ENCODE measurements at places on chromosomes 12 and 14.

DNA sequence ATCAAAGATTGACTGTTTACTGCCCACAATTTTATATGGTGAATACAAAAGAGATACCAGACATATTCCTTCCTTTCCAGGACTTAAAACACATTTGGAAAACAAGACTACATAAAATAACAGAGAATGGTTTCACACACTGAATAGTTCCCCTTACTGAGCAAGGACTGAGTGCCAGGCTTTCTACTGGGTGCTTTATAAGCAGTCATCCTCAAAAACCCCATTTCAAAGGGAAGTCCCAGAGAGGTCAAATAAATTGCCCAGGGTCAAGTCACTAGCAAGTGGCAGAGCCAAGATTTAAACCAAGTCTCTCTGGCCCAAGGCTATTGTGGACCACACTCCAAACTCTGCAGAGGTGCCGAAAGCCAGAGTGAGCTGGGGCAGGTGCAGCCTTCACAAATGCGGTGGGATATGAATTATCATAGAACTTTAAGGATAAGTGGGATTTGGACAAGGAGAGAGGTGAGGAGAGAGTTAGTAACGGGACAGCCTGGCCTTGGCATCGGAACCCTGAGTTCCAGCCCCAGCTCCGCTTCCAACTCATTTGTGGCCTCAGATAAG, 9.1 kb upstream of the RPAP3 start:
- no peak for DNase-seq

GRCh38 chr12:43169115-43169681, 382.8 kb downstream of the ADAMTS20 start:
- DNase-seq = no peak

DNA sequence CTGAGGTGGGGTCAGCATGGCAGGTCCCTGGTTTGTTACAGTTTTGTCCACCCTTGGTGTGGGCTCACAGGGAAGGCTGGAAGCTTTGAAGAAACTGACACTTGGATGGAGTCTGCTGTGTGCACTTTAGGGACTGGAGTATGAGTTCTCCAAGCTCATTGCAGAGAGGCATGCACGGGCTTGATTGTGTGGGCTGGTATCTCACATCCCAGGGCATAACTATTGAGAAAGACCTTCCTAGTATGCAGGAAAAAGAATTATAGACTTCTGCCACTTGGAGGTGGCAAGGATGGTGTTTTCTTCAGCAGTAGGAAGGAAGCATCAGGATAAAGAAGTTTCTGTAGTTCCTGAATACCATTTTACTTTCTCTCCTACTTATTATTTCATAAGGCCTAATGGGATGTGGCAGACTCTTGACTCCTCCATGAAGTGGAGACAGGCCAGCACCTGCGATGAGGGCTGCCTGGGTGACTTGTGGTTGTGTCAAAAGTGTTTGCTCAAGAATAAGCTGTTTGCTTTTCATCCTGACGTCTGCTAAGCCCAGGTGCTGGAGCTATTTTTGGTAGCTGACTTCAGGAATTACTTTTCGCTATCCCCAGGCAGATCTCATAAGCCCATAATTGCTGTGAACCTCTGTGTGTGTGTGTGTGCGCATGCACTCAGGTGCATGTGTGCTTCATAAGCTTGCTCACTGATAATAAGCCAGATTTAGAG, 125.8 kb downstream of the KTN1 start:
- DNase-seq = no peak

GRCh38 chr14:74333909-74334308, 14.4 kb upstream of the VRTN start:
- DNase-seq = no peak

- no peak for DNase-seq
Observed at GRCh38 chr12:111444314-111444924, 38.7 kb downstream of the SH2B3 start.

DNA sequence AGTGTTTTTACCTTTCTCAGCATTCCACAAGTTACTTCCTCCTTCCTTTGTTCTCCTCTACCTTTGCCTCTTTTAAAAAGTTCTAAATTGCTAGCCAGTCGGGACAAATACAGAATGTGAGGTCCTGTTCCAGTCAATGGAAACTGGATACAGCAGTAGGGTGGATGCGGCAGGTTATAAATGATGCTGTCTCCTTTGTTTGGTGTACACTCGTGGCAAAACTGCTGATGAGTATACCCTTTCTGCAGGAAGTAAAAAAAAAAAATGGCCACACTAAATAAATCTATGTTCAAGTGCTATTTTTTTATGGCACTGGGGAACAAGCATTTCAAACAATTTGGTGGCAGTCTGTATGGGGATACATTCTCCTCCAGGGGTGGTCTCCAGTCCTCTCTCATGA, 27.5 kb downstream of the KLRK1 start:
- DNase-seq = no peak

DNA sequence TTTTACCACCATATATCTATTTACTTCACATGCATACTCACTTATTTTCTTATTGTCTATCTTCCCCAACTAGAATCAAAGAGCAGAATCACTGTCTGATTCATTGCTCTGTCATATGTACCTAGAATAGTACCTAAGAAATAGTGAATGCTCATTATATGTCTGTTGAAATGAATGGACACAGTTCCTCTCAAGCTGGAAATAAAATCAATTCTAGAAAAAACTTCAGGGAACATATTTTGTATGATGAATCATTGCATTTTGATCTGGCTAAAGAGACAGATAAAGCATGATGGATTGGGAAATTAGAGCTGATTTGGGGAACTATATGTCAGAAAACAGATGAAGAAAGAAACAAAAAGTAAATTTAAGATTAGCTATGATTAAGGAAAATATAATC, 623.3 kb downstream of the C12orf50 start:
- no peak for DNase-seq

DNA sequence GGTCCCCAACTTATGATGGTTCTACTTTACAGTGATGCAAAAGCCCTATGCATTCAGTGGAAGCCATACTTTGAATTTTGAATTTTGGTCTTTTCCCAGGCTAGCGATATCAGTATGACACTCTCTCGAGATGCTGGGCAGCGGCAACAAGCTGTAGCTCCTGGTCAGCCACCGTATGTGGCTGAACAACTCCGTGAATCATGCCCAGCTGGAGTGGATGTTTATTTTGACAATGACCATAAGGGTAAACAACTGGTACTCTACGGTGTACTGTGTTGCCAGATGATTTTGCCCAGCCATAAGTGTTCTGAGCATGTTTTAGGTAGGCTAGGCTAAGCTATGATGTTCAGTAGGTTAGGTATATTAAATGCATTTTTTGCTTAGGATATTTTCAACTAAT, 8.2 kb upstream of the ZNF410 start:
- no peak for DNase-seq

DNA sequence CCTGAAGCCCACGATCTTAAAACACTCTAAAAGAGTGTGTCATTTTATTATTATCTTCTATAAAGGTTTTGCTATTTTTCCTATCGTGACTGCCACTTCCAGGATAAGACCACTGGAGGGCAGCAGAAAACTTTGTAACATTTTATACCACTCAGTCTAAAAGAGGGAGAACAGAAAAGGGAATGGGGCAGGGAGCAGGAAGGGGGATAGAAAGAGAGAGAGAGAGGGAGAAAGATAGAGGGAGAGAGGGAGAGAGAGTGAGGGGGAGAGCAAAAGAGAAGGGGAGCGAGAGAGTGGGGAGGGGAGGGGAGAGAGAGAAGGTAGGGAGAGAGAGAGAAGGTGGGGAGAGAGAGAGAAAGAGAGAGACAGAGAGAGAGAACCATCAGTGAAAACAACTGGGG, 2.0 kb upstream of the ART4 start:
- no peak for DNase-seq
